ENCODE measurements at places on chromosomes 11 and 22.
A peak's percentile ranks its signal among the peaks of the same experiment; 100 is the strongest.

GRCh38 chr11:123033895-123034294 is 28.0 kb downstream of the HSPA8 start:
- DNase-seq = no peak

DNA sequence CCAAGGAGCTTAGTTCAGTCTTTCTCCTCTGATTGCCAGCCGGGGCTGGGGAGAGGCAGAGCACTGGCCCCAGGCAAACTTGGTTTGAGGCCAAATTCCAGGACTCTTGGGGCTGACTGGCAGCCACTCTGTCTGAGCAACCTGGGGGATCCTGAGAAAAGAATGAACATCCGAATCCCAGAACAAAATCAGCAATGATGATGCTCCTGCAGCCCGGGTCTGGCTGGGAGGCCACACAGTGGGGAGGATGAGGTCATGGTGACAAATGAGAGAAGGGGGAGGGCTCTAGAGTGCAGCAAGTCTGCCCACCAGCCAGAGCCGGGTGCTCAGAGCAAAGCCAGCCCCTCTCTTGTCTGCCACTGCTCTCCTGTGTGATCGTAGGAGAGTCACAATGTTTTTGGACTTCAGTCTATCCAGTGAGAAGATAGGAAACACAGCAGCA is 71.8 kb upstream of the PAX6 start:
- no peak for DNase-seq

DNA sequence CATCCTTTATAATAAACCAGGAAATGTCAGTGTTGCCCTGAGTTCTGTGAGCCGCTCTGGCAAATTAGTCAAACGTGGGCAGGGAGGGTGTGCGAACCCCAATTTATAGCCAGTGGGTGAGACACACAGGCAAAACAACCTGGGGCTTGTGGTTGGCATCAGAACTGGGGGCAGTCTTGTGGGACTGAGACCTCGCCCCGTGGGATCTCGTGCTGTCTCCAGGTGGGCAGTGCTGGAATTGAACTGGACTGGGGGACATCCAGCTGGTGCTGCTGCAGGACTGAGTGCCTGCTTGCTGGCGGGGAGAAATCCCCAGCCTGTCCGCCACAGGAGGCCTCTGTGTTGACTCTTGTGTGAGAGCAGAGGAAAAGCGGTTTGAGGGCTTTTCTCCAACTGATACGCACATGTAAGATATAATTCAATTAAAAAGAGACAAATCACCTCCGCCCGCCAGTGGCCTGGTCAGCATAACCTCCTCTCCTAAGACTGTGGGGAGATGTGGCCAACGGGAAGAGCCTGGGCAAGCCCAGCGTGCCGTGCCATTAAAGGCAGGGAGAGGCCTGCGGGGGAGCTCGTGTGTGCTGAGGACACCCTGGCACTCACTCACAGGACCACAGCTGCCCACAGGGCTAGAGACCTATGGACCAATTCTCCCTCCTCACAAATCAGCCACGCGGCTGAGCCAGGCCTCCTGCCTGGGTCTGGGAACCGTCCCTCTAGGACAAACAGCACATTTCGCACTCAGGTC is 18.4 kb downstream of the SULT4A1 start:
- DNase-seq = no peak

- DNase-seq = no peak
These were observed 24.4 kb downstream of the SERGEF start for GRCh38 chr11:17988465-17988864.

- DNase-seq = no peak
These were observed 585 bp downstream of the ARHGEF12 start for GRCh38 chr11:120336641-120337354.

DNA sequence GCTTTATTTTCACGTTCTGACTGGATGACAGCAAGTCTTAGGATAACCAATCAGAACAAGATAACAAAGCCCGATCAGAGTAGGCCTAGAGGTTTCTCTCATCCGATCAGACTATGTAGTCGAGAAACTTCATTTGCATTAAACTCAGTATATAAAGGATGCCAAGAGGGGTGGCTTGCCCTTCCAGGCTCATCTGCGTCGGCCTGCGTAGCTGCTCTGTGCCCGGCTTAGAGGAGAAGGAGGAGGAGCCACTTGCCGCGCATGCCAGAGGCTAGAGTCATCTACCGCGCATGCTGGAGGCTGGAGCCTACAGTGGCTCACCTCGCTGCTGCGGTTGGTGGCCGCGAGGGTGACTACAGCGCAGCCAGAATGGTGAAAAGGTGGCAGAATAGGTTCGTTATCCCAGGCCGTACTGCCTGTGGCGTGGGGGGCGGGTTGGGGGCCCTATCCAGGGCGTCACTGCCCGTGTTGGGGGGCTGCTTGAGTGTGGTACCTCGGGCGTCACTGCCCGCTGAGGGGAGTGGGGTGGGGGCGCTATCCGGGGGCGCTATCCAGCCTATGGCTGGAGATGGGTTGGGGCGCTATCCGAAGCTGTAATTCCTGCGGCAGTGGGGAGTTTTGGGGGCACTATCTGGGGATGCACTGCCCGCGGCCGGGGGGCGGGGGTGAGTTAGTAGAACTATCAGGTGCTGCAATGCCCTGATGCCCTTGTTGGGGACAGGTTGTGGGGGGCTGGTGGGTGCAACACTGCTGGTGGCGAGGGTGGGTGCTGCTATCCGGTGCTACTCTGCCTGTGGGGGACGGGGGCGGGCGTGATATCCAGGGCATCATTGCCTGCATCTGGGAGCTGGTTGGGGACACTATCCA is at the start of gene RFPL2:
Gene RFPL2 (minus strand): TSS at position 218 of the 867 bp plus-strand sequence. CDS start 2,622 bp downstream, outside the sequence.
- peak; percentile 61 for DNase-seq

- no peak for DNase-seq
These were observed 91.7 kb downstream of the BLID start for GRCh38 chr11:122024278-122024677.

GRCh38 chr22:43488031-43488866 is 76.4 kb downstream of the MPPED1 start:
- DNase-seq = no peak

DNA sequence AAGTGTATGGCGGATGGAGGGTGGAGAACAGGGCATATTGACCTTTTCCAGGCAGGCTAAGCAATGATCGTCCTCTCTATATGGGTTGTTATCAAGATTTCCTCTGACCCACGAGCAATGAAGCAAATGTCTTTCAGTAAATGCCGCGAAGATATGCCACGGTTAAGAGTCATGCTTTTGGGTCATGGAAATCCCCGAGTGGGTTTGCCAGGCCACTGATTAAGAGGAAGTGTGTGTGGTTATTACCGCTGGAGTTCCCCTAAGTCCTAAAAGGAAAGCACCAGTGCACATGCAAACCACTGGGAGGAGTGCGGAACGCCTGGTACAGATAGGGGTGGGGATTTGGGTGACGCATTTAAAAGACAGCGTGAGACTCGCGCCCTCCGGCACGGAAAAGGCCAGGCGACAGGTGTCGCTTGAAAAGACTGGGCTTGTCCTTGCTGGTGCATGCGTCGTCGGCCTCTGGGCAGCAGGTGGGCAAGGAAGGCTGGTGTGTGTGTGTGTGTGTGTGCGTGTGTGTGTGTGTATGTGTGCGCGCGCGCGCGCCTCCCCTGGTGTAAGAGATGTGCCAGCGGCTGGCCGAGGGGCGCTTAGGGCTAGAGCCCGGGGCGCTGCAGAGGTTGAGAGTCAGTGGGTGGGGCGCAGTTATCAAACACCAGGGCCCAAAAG is at the start of gene BIRC3:
Gene BIRC3 (plus strand): TSS at position 386 of the 669 bp plus-strand sequence. CDS start 7,026 bp downstream, outside the sequence.
- peak; percentile 86 for DNase-seq

GRCh38 chr11:109046284-109046992 is 375.6 kb upstream of the C11orf87 start:
- DNase-seq = no peak

- no peak for DNase-seq
These were observed 20.6 kb downstream of the PARVA start for GRCh38 chr11:12397931-12398334.

All from GM13976 (cell line).